ENCODE measurements at places on chromosomes 2 and 18. TPM values are rescaled to one million over a fixed set of nuclear protein-coding genes. Genes with fewer than 3 reads are reported as not detected.
A peak's percentile ranks its signal among the peaks of the same experiment; 100 is the strongest.

- DNase-seq, result no peak
Measured at GRCh38 chr2:13128139-13128538, 411.4 kb downstream of the TRIB2 start.

C2orf80 gene
- total RNA-seq, result not detected

DNA sequence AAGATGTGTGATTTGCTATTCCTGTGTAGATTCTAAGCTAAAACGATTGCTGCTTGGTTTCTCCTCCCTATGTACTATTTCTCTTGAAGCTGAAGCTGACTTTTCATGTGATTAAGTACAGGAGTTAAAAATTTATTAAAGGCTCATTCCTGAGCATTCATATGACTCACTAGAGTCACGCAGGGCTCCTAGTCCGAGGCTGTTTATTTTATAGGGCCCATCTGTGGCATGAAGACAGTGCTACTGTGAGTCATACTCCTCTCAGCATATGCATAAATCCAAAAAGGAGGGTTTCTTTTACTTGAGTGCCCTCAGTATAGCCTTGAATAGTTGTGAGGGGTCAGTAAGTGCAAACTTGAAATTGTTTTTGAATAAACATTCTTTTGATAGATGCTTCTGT lies 378.8 kb downstream of the PTPRM start:
- peak; percentile 88 for DNase-seq

POTEE gene
- total RNA-seq, result 0.67 TPM

IL1F10 gene
- not detected for total RNA-seq

FSIP2 gene
- 0.03 TPM for total RNA-seq

GRCh38 chr2:39932198-39932597 lies 153.1 kb upstream of the THUMPD2 start:
- DNase-seq, result no peak

DNA sequence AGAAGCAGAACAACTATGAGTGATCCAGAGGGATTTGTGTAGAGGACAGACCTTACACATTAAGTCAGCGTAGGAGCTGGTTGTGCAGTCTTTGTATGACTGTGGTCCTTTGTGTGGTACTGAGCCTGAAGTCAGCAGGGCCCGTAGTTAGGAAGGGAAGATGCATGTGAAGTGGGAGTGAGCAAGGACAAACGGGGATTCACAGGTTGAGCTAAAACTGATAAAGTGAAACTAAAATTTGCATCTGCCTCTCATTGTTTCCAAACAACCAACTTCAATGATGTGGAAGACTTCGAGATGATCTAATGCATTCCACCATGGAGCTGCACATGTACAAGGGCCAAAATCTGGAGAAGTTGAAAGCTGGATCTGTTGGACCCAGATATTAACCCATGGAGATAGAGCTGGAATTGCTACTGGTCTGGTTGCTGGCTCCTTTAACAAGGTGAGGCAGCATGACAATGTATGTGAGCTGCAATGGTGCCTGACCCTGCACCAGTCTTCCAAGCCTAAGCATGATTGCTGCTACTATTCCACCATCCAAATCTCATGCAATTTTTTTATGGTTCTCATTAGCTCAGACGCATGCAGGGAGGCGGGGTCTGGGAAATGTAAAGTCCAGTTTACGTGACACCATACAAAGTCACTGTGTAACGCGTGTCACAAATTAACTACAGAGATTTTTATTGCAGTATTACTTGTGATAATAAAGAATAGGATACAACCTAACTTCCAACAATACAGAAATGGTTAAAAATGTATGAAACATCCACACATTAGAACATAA lies 12.1 kb upstream of the CYBRD1 start:
- no peak for DNase-seq

- DNase-seq, result no peak
Measured at GRCh38 chr18:60157810-60158209, 214.8 kb downstream of the MC4R start.

CHRND gene
- not detected for total RNA-seq

- DNase-seq, result no peak
Measured at GRCh38 chr2:6986912-6987361, 69.7 kb downstream of the RNF144A start.

CD302 gene
- not detected for total RNA-seq

IL18R1 gene
- 0.41 TPM for total RNA-seq

DNA sequence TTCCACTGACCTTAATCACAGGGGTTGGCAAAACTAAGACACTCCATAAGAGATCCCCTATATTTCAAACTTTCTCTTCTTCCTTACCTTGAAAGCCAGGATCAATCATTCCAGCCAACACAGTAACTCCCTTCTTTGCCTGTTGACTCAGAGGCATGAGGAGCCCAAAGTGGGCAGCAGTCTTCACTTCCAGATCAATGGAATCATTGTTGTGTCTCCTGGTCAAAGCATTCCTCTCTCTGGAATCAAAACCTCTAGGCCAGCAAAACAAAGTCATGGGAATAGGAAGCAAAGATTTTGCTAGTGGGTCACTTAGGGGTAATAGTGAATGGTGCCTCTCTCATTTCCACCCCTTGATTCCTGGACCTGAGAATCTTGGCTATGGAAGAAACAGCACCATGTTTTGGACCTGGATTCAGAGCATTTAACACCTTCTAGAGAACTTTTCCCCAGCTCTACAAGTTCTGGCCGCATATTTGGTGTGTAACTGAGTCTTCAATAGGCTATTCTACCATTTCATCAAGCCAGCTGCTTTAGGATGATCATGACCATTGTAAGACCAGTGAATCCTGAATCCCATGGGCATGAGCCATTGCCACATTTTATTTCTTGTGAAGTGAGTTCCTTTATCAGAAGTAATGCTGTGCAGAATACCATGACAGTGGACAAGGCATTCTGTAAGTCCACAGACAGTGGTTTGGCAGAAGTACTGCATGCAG lies 65.7 kb upstream of the SERPINE2 start:
- DNase-seq, result no peak

EVX2 gene
- not detected for total RNA-seq

- DNase-seq, result no peak
Measured at GRCh38 chr2:127670055-127670956, 5.0 kb downstream of the LIMS2 start.

DNA sequence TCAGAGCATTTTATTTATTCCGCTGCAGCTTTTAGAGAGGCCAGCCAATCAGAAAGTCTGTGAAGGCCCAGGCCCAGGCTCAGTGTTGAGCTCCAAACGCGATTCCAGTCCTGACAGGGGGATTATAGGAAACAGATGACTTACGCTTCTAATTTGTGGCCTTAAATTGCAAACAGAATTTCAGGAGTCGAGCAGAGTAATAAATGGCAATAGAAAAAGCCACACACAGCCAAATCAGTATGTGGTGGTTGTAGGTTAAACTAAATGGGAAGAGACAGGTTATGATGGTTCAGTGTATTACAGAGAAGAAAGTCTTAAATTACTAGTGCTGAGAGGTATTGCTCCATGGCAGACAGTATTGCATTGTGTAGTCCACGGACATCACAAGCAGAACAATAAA lies 131.0 kb upstream of the ZEB2 start:
- no peak for DNase-seq

DNA sequence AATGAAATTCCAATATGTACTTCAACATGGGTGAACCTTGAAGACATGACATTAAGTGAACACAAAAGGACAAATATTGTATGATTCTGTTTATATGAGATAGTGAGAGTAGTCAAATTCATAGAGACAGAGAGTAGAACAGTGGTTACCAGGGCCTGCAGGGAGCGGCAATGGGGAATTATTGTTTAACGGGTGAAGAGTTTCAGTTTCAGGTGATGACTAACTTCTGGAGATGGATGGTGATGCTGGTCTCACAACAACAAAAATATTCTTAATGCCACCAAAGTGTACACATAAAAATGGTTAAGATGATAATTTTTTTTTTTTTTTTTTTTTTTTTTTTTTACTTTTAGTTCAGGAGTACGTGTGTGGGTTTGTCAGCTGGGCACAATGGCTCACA lies 109.4 kb upstream of the TMEM200C start:
- DNase-seq, result no peak

DNA sequence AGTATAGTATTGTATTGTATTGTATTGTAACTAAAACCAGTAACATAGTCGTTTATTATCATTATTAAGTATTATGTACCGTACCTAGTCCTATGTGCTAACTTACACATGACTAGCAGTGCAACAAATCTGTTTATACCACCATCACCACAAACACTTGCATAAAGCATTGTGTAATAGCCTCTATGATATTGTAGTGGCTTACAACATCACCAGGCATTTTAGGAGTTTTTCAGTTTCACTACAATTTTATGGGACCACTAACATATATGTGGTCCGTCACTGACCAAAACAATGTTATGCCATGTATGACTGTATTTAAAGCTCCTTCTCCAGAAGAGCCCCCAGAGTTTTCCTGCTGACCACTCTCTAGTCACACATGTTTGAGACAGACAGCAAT lies 306.2 kb downstream of the SETBP1 start:
- DNase-seq, result no peak

DNA sequence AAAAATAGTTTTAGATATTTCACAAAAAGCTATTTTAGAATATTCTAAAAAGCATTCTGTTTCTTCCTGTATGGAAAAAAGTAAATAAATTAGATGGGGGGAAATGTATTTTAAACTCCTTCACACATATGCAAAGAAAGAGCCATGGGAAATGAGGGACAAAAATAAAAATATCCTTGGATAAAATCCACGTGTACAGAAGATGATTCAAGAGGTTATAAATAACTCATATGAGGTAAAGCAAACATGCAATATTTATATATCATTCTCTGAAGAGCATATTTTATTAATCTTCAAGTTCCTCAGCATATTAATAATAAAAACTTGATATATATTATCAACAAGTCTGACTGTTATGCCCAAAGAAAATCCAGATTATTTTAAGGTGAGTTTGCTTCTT lies 8.8 kb upstream of the GFPT1 start:
- DNase-seq, result no peak

GRCh38 chr2:167860082-167860481 lies 387.3 kb downstream of the STK39 start:
- DNase-seq, result no peak

DNA sequence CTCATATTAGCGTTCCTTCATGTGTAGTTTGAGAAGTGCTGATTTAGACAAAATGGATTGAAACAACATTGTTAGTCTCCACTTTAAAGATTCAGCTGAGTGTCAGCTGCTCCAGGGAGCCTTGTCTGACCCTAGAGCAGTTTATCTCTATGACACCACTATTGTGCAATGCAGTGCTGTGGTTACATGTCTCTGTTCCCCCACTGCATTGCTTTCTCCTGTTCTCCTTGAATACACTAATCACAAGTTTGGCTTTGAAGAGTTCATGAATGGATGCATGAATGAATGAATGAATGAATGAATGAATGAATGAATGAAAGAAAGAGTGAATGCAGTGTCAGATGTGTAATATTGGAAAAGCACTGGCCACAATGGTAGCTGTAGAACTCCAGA lies 38.3 kb downstream of the GCG start:
- peak; percentile 33 for DNase-seq

- DNase-seq, result peak; percentile 85
Measured at GRCh38 chr2:160214461-160215445, 14.7 kb upstream of the ITGB6 start.

DNA sequence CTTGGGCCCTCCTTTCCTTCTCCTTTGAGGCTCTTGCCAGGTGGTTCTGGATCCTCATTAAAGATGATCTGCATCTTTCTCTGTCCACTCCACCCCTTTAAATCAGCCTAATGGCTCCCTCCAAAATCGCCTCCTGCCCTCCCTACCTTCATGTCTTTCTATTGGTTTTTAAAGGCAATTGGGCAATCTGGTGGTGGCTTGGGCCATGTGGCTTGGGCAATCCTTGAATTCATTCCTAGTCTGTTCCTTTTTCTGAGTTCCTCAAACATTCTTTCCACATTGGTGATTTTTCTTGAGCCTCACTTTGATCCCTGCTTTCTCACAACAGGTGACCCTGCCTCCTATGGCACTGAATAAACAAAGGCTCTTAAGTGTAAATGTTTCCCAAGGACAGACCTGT lies 266.2 kb upstream of the REV1 start:
- no peak for DNase-seq

- DNase-seq, result no peak
Measured at GRCh38 chr18:12993439-12993838, 2.3 kb downstream of the CEP192 start.

Measured in Caki2 (cell line).